ENCODE measurements at places on chromosomes 7 and 10. TPM values are rescaled to one million over a fixed set of nuclear protein-coding genes. Genes with fewer than 3 reads are reported as not detected.
A peak's percentile ranks its signal among the peaks of the same experiment; 100 is the strongest.

DNA sequence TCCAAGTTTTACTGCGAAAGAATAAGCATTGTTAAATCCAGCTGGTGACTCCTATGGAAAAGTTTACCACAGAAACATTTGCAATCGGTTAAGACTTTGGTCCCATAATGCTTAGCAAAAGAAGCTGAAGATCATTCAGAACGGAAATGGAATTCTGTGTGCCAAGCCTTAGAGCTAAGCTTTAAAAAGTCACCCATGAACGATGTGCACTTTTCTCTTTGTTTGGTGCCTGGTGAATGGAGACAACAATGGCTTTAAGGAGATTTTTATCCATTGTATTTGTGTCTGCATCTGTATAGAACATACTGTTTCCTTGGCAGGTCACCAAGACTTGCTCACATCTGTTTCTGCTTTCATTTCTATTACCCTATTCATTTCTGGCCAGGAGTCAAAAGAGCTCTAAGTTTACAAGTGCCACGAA lies 26.3 kb upstream of the COL1A2 start:
- peak overlapping the region; percentile 65 for H3K27ac ChIP-seq
- DNase-seq = no peak
- no peaks in the 10 kb centered on the region for H3K36me3 ChIP-seq
- H3K4me3 ChIP-seq = peak overlapping the region; percentile 9
- H3K4me1 ChIP-seq = peaks cover 7% of the 10 kb centered on the region

- H3K4me1 ChIP-seq = no peaks in the 10 kb centered on the region
- no peaks in the 10 kb centered on the region for H3K27me3 ChIP-seq
- no peak overlapping the region for H3K27ac ChIP-seq
- no peak overlapping the region for H3K4me3 ChIP-seq
Measured at GRCh38 chr10:101624526-101625102, 36.5 kb downstream of the DPCD start.

- H3K27ac ChIP-seq = no peak overlapping the region
- H3K27me3 ChIP-seq = no peaks in the 10 kb centered on the region
- H3K4me1 ChIP-seq = no peaks in the 10 kb centered on the region
- no peaks in the 10 kb centered on the region for H3K36me3 ChIP-seq
- DNase-seq = no peak
Measured at GRCh38 chr10:27685681-27686080, 59.9 kb downstream of the MKX start.

DNA sequence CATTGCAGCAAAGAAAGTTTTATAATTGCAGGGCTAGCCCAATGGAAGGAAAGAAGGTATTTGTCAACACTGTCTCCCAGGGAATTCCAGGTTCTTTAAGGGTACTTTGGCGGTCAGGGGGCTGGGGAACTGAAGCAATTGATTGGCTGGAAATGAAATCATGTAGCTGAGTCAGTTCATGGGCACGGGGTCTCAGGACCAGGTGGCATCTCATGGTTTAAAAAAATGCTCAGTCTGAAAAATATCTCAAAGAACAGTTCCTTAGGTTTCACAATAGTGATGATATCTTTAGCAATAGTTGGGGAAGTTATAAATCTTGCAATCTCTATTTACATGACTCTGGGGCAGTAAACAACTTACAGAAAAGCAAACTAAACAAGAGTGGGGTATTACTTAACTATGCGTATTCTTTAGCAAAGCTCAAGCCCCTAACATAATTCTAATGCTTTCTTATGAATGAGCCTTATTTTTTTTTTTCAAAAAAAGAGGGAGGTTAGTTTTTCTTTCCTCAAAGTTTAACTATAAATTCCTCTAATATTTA lies 376.9 kb upstream of the NRG3 start:
- H3K27ac ChIP-seq = no peak overlapping the region
- no peaks in the 10 kb centered on the region for H3K27me3 ChIP-seq
- H3K36me3 ChIP-seq = no peaks in the 10 kb centered on the region

GRCh38 chr10:119285495-119286267 lies 78.3 kb downstream of the GRK5 start:
- H3K27ac ChIP-seq = peak overlapping the region; percentile 60
- no peaks in the 10 kb centered on the region for H3K27me3 ChIP-seq
- H3K4me3 ChIP-seq = no peak overlapping the region

- H3K36me3 ChIP-seq = no peaks in the 10 kb centered on the region
- H3K4me1 ChIP-seq = no peaks in the 10 kb centered on the region
- DNase-seq = no peak
Measured at GRCh38 chr10:131184503-131184902, 127.0 kb downstream of the TCERG1L start.

- no peaks in the 10 kb centered on the region for H3K27me3 ChIP-seq
- H3K4me1 ChIP-seq = peaks cover 38% of the 10 kb centered on the region
- peak within 1 kb of the TSS; percentile 84 for H3K4me3 ChIP-seq
- H3K27ac ChIP-seq = peak within 1 kb of the TSS; percentile 93
- H3K36me3 ChIP-seq = no peaks in the 10 kb centered on the region
Measured at GRCh38 chr7:122886357-122887081, at the start of gene CADPS2. Gene CADPS2, minus strand, starts transcription at chr7:122886460. Its CDS starts 123 bp downstream, at chr7:122886337.

DNA sequence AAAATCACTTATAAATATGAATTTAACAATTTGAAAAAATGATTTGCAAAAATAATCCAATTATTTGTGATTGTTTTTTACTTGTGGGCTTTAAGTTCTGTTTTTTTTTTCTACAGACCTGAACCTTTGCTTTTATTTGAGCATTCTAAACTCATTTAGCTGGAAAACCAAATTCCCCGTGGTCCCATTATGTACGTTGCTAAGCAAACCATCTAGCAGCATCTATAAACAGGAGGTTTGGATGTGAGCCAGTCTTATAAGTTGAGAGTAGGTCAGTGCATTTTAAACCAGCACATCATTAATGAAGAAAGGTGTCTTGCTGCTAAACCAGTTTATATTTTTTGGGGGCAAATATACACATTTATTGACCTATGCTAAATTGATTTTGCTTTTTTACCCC lies 77.3 kb downstream of the LRRN3 start:
- H3K27me3 ChIP-seq = no peaks in the 10 kb centered on the region
- DNase-seq = no peak
- no peaks in the 10 kb centered on the region for H3K36me3 ChIP-seq
- no peak overlapping the region for H3K27ac ChIP-seq
- no peak overlapping the region for H3K4me3 ChIP-seq

- DNase-seq = no peak
- H3K27me3 ChIP-seq = no peaks in the 10 kb centered on the region
- no peak overlapping the region for H3K4me3 ChIP-seq
- no peaks in the 10 kb centered on the region for H3K4me1 ChIP-seq
- no peaks in the 10 kb centered on the region for H3K36me3 ChIP-seq
Measured at GRCh38 chr7:159211540-159212182, 67.0 kb upstream of the VIPR2 start.

EPHB4 gene
- 68.6 TPM for total RNA-seq

TAS2R41 gene
- not detected for total RNA-seq

SPDYE5 gene
- not detected for total RNA-seq

UPK3B gene
- total RNA-seq = 16.6 TPM

GRID2IP gene
- total RNA-seq = 0.41 TPM

EFCAB10 gene
- total RNA-seq = 6.0 TPM

CPXM2 gene
- total RNA-seq = 6.3 TPM

Data from lower lobe of right lung (tissue), 2 donors.